ENCODE measurements at places on chromosomes 2 and 18.

DNA sequence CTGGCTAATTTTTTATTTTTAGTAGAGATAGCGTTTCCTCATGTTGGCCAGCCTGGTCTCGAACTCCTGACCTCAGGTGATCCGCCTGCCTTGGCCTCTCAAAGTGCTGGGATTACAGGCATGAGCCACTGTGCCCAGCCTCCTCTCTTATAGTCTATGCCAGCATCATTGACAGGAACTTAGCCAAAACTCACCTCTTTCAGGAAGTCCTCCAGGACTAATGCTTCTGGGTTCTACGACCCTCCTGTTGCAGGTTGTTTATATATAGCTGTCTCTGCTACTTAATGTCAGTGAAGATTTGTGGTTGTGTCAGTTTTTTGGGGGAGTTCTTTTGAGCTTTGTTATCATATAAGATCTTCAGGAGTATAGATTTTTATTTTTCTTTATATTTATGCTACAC lies 112.1 kb upstream of the CDC42EP3 start:
- DNase-seq = no peak

DNA sequence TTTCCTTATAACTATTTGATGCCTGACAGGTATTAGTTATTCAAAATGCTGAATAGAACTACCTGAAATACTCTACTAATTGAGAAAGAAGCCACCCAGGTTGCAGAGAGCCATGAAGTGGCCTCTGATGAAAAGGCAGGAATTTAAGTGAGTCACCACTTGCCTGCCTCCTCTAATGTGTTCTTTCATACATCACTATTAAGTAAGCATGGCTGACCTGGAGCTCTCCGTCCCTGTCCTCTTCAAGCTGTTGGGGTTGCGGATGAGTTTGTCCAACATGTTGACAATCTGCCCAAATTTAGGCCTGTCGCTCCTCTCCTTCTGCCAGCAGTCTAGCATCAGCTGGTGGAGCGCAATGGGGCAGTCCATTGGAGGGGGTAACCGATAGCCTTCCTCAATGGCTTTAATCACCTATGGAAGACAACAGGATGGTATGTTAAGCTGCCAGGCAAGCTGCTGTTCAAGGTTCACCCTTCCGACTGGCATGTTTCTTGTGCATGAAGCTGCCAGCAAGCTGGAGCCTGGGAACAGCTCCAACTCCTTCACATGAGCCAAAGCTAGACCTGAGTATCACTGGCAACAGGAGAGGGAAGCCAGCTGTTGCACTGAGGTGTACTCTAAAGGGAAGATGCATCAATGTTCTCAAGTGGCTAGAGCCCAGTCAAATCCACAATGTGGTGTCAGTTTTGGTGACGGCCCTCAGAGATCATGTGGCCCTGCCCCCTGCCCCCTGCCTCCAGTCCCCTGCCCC lies 142.2 kb downstream of the EPHA4 start:
- no peak for DNase-seq

- no peak for DNase-seq
Measured at GRCh38 chr2:146438246-146438645, 1406.6 kb upstream of the ACVR2A start.

GRCh38 chr2:27988306-27988705 lies 97.8 kb downstream of the BABAM2 start:
- DNase-seq = no peak

GRCh38 chr2:150931451-150931850 lies 330.2 kb downstream of the RBM43 start:
- DNase-seq = no peak

- no peak for DNase-seq
Measured at GRCh38 chr2:229150317-229150716, 120.8 kb downstream of the PID1 start.

GRCh38 chr2:3857576-3857975 lies 154.2 kb downstream of the DCDC2C start:
- no peak for DNase-seq

DNA sequence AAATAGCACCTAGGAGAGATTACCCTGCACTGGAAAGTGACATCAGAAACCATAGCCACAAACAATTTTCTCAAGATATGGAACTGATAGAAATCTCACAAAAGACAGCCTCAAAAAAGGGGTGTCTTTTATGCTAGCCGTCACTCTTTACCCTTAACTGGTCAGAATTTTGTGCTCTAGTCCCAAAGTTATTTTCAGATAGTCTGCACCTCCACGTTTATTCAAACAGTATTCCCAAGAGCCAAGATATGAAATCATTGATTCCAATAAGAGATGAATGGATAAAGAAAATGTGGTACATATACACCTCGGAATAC lies 23.5 kb upstream of the PMAIP1 start:
- DNase-seq = no peak

GRCh38 chr2:25078170-25079049 lies 36.5 kb downstream of the EFR3B start:
- peak; percentile 96 for DNase-seq

GRCh38 chr18:65091744-65092329 lies 659.0 kb upstream of the CDH7 start:
- peak; percentile 3 for DNase-seq

Measured in A172 (cell line).